ENCODE measurements at places on chromosomes 16 and 17. TPM values are rescaled to one million over a fixed set of nuclear protein-coding genes. Genes with fewer than 3 reads are reported as not detected.

Gene AIPL1
- not detected for polyA plus RNA-seq

Gene SLC13A5
- polyA plus RNA-seq: 5.1 TPM

Gene SEPTIN12
- not detected for polyA plus RNA-seq

Gene KRTAP2-2
- polyA plus RNA-seq: not detected

Gene CDIP1
- 32.6 TPM for polyA plus RNA-seq

Gene VPS35L
- 60.1 TPM for polyA plus RNA-seq

Gene TBC1D3E
- polyA plus RNA-seq: not detected

Gene CHAD
- polyA plus RNA-seq: 4.0 TPM

Gene CCDC40
- polyA plus RNA-seq: 10.9 TPM

Gene CCL3
- polyA plus RNA-seq: 0.65 TPM

Measured in renal pelvis (tissue), 12 donors.